GM18507 (cell line): ENCODE measurements at places on chromosomes 11 and 22.

DNA sequence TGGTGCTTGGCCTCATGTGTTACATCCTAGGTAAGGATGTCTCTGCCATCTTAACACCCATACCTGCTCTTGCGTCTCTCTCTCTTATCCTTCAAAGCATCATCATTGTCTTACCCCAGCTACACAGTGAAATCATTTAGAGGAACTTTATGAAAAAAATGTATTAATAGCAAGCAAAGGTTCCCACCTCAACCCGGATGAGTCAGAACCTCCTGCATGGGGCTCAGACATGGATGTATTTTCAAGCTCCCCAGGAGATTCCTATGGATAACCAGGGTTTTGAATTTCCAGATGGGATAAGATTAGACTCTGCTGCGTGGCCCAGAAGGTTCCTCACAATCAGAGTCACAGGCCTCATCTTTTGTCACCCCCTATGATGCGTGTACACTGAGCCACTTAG is 89.1 kb upstream of the NNMT start:
- DNase-seq, result no peak

- DNase-seq, result no peak
Observed at GRCh38 chr11:10807493-10808234, 1.1 kb downstream of the EIF4G2 start.

DNA sequence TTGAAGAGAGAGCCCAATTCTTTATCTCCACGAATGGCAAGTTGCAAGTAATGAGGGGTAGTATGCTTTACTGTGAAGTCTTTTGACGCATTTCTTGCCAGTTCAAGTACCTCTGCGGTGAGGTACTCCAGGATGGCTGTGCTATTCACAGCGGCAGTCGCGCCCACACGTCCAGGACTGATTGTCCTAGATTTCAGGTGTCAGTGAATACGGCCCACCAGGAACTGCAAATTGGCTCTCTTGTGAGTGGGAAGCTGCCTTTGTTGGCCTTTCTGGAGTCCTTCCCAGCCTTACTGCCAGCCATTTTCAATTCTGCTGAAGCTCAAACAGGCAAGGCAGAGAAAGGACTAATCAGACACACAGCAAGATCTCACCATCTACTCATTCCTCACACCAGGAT is 8.5 kb downstream of the PPFIA1 start:
- no peak for DNase-seq

- DNase-seq, result peak; percentile 44
Observed at GRCh38 chr22:19478901-19479354, at the start of gene UFD1. Gene UFD1 (minus strand): TSS chr22:19479193. CDS start chr22:19479085, 108 bp downstream.

- no peak for DNase-seq
Observed at GRCh38 chr22:19815823-19816290, 38.8 kb downstream of the GNB1L start.
